ENCODE measurements at places on chromosomes 11 and 22.

GRCh38 chr11:103997082-103997481 is 39.4 kb upstream of the DDI1 start:
- no peak for DNase-seq

DNA sequence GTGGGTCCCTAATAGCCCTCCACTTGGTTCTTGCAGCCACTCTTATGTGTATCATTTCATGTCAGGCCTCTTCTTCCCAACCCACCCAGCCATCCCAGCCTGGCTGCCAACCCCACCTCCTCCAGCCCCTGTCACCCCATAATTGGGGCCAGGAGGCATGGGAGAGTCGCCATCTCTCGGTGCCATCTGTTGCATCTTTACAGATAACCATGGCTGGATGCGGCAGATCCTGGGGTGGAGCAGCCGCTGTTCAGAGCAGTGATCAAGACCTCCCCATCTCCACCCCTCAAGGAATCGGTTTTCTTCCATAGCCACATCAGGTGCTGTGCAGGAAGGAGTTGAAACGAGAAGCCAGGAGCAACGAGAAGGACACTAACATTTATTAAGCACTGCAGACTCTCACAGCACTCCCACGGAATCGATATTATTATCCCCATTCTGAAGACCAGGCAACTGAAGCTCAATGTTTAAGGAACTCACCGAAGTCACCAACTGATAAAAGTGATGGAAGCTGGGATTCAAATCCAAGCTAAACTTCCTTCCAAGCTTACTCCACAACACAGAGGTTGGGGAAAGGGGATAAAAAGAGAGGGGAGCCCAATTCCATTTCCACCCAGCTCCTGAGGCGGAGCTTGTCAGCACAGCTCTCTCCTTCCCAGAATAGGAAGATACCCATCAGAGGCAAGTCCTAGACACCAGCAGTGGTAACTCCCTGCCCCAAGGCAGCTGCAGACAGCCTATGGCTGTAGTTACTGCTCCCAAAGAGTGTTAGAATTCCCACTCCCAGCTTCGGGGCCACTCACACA is 2.7 kb downstream of the SLC43A1 start:
- DNase-seq: no peak

GRCh38 chr22:41834005-41834944 is 1.4 kb downstream of the SREBF2 start:
- DNase-seq: no peak

DNA sequence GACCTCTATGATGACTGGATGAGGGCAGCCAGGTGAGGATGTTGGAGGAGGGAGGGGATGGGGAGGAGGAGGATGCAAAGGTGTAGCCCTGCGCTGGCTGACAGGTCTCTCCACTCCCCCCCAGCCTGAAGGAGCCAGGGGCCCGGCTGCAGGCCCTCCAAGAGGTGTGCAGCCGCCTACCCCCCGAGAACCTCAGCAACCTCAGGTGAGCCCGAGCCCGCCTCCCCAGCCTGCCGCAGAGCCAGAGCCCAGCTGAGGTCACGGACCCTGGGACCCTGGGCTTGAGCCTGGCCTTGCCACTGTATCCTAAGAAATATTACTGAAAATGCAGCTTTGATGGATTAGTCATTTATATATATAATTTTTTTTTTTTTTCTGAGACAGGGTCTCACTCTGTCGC is 7.8 kb downstream of the SH3BP1 start:
- no peak for DNase-seq

DNA sequence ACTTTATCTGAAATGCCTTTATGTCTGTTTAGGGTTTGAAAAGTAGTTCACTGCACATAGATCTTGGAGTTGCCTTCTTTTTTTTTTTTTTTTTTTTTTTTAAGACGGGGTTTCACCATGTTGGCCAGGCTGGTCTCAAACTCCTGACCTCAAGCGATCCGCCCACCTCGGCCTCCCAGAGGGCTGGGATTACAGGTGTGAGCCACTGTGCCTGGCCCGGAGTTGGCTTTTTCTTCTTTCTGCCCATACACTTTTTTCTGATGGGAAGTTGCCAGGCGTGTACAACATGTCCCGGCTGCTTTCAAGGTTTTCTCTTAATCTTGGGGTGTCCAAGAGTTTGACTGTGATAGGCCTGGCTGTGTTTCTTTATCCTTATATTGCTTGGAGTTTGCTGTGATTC is 12.9 kb upstream of the GNB1L start:
- no peak for DNase-seq

GRCh38 chr11:14374922-14375830 is 16.2 kb upstream of the RRAS2 start:
- DNase-seq: no peak

DNA sequence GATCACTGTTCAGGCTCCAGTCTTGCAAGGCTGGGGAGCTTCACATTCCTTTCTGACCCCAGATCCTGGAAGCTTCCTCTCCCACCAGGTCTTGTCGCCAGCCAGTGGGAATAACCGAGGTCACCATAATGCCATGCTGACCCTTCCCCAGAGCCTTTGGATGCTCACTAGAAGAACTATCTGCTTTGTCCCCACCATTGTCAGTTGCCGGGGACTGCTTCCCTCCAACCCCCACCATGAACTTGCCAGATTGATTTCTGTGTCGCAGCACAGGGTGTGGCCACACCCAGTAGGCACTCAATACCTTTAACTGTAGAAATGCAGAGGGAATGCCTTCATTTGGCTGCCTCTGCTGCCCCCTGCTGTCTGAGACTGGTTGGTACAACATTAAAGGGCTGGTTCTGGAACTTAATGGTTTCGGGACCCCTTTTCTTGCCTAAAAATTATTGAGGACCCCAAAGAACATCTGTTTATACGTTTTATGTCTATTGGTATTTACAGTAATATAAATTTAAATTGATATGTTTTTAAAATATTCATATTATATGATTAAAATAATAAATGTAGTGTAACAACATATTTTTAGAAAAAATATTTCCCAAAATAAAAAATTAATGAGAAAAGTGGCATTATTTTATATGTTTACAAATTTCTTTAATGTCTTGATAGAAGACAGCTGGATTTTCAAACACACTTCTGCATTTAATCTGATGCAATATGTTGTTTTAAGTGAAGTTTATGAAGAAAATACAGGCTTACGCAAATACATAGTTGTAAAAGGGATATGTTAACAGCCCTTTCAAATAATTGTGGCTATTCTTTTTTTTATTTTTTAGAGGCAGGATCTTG is 6.7 kb upstream of the GDPD5 start:
- DNase-seq: no peak

DNA sequence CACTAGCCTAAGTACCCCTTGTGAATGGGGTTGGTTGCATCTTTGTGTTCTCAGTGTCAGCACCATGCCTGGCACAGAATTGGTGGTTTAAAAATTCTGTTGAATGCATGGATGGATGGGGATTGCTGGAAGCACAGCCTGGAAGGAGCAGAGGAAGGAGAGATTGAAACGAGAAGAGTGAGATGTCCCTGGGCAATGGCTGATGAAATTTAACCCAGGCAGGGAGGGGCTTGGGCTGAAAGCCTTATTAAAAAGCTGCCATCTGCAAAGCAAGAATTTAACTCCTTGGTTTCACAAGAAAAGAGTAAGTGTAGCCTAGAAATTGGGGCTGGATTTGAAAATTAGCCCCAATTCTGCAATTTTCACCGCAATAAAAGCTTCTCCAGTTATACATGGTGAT is 126.7 kb downstream of the TEAD1 start:
- no peak for DNase-seq

DNA sequence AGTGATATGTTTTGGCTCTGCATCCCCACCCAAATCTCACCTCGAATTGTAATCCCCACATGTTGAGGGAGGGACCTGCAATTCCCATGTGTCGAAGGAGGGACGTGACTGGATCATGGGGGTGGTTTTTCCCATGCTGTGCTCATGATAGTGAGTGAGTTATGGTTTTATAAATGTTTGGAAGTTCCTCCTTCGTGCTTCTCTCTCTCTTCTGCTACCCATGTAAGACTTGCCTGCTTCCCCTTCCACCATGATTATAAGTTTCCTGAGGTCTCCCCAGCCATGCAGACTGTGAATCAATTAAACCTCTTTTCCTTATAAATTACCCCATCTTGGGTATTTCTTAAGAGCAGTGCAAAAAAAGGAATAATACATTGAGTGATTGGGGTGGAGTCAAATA is 7.3 kb upstream of the CEP295 start:
- no peak for DNase-seq

DNA sequence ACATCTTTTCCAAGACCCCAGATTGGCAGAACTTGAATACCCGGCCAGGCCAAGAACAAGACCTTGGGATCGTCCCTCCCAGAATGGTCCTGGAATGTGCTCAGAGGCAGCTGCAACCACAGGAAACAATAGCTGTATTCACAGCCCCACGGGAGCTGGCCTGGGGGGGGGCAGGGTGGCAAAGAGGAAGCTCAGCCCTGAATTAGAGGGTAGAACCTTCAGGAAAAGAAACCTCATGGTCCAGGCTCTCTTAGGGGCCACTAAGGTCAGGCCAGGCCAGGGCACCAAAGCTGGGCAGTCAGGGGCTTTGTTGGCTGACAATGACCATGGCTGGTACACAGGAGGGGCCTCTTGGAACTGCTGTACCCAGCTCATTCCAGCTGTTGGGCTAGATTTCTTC is 17.3 kb downstream of the RPL27A start:
- no peak for DNase-seq

- no peak for DNase-seq
These were observed 883.5 kb downstream of the OPCML start for GRCh38 chr11:132648851-132649250.

DNA sequence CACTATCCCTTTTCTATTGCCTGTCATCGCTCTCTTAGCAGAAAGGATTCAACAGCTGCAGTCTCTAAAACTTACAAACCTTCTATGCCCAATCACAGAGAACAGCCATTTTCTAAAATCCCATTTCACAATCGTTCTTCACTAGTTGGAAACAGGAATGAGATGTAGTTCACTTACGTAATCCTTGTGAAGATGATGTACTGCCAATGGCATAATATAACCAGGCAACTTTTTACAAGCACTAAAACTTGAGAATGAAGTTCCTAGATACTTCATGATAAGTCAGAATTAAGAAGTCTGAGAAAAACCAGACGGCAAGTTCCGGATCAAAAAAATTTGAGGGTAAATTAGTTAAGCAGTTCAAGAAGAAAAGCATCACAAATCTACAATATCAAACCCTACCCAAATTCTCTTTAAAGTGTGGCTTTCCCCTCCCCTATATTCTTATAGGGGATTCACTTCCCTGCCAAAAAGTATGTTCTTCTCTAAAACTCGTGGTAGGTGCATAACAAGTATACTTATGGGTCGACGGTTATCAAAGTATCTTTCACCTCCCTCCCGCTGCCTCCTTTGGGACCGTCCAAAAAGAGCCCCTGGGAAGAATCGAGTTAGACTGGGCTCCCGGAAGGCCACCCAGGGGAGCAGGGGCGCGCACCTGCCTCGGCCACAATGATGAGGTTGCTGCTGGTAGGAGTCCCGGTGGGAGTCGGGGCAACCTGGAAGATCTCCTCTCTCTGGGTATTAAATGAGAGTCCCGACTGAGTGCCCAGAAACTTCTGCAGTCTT is 666 bp downstream of the MSANTD4 start:
- DNase-seq: peak; percentile 17

- no peak for DNase-seq
These were observed 42.6 kb downstream of the ST14 start for GRCh38 chr11:130202009-130202817.

DNA sequence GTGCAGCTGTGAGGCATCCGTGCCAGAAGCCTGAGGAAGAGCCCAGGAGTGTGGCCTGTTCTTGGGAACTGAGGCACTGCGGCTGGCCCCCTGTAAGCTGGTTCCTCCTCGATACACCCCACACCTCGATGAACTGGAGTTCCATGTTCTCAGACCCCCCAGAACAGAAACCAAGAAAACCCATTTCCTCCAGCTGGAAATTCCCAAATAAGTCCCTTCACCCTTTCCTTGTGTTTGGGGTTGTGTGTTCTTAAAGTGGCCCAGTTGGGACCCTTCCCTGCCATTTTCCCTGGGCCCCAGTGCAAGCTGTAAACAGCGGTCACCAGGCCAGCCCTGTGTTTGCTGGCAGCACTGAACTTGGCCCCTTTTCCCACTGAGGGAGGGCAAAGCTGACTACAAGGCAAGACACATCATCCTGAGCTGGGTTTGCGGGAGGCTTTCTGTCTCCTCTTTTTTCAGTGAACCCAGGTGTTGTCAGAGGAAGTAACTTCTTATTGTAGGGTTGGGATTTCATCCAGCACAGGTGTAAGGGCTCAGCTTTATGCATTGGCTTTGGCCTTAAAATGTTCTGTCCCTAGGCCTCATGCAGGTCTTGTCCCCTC is 60.1 kb upstream of the MPEG1 start:
- no peak for DNase-seq

- DNase-seq: no peak
These were observed 520.2 kb downstream of the BRD1 start for GRCh38 chr22:49307481-49307830.

- no peak for DNase-seq
These were observed 30.6 kb downstream of the SHANK2 start for GRCh38 chr11:71221821-71222220.

DNA sequence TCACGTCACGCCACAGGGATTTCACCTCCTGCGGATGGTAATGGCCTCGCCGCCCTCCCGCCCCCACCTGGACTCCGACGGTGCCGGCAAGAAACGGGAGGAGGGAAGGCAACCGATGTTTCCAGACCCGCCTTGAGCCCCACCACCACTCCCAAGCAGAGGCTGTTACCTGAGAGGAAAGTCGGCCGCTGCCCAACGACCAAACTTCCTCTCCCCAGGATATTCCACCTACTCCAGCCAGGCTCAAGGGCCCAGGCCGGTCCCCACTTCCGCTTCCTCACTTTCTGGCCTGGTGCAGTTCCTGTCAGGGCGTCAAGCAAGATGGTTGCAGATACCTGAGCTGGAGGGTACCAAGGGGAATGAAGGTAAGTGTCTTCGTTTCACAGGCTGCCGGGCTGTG is at the start of gene ENTHD1:
Gene ENTHD1 (minus strand): TSS at position 235 of the 400 bp plus-strand sequence. CDS start 6,012 bp downstream, outside the sequence.
- DNase-seq: no peak

DNA sequence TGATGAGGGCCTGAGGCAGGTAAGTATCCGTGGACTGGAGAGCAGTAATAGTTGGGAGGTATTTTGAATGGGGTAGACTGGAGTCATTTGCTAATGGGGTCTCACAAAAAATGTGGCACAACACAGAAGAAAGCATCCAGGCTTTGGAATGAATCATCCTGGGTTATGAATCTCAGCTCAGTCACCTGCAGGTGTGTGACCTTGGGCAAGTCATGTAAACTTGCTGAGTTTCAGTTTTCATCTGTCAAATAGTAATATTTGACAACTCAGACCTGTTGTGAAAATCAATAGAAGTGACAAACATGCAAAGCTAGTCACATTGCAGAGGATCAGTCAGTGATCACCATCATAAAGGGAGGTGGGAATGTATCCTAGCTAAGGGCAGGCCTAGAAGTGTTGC is 232.0 kb upstream of the TENM4 start:
- no peak for DNase-seq

GRCh38 chr11:95704865-95705264 is 84.7 kb downstream of the FAM76B start:
- no peak for DNase-seq

- no peak for DNase-seq
These were observed 26.5 kb downstream of the MYO7A start for GRCh38 chr11:77154381-77155081.
